ENCODE measurements at places on chromosomes 5 and 9. TPM values are rescaled to one million over a fixed set of nuclear protein-coding genes. Genes with fewer than 3 reads are reported as not detected.

- no peak for DNase-seq
- H3K36me3 ChIP-seq = no peaks in the 10 kb centered on the region
- H3K27me3 ChIP-seq = no peaks in the 10 kb centered on the region
- no peak overlapping the region for H3K4me3 ChIP-seq
- H3K27ac ChIP-seq = no peak overlapping the region
Measured at GRCh38 chr5:103021314-103021713, 98.6 kb downstream of the GIN1 start.

DNA sequence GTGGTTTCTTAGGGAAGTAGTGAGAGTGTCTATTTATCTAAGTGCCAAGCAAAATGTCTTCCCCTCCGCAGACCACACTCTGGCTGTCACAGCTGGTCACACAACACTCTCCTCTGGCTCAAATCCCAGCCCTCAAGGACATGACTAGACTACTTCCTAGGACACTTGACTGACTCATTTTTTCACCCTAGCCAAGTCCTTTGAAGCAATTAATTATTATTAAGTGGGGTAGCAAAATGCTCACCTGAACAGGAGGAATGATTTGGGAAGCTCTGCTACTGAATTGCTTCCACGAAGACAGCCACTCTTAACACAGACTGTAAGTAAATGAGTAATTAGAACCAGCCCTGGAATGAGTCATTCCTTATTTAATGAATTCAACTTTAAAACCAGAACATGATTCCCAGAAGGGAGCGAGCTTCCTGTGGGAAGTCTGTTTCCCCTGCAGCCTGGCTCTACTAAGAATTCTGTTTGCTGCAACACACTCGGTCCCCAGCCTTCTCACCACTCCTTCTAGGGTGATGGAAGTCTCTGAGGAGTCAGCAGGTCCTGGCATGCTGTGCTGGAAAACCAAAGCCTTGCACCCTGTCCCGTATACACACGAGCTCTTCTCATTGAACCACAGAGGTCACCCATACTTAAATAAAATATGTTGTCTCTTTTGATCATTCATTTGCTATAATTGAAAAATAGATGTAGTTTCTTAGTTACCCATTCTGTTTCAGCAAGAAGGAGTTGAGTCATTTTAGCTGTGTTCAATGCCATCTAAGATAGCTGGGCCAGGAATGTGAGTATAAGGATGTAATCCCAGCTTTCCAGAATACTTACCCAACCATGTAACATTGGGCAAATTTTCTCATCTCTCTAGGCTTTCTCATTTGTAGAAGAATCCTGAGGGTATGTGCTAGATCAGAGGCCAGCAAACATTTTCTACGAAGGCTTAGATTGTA, 218.6 kb upstream of the RASEF start:
- no peak for DNase-seq
- H3K27ac ChIP-seq = no peak overlapping the region
- H3K4me3 ChIP-seq = no peak overlapping the region
- H3K27me3 ChIP-seq = no peaks in the 10 kb centered on the region

DNA sequence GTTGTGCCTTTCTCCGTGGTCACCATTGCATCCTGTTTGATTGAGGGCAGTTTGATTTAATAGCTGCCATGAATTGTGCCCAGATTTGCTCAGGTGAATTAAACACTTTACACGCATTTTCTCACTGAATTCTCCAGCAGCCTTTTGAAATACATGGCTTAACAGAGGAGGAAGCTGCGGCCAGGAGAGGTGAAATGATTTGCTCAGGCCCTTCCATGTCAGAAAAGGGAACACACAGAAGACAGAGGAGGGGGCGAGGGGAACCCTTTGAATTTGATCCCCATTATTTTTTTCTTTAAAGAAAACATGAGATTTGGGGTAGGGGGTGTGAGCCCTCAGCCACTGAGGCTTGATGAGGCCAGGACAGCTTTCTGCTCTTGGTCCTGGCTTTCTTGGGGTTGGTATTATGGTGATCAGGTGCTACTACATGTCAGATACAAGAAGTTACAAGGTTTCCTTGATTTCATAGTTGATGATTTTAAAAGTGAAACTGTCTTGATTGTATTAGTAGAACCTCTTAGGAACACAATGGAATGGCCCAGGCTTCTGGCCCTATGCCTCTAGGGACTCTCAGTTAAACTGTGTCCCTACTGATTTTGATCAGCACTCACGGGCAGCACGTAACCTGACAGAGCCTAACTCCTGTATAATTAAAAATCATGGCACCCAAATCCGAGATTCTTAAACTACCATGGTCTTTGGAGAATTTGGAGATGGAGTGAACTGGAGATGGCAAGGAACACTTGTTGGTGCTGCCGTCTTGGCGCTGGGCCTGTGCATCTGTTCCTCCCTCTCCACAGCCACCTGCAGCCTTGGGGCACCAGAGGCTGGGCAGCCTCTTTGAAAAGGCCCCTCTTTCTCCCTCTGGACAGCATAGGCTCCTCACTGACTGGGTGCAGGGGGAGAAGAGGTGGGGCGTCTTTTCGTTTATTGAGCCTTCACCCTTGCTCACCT, 107.9 kb downstream of the TRIO start:
- H3K27me3 ChIP-seq = no peaks in the 10 kb centered on the region
- peaks cover 52% of the 10 kb centered on the region for H3K4me1 ChIP-seq
- no peak for DNase-seq

GRCh38 chr9:114108016-114108833, 9.1 kb upstream of the KIF12 start:
- no peak overlapping the region for H3K4me3 ChIP-seq
- H3K27me3 ChIP-seq = no peaks in the 10 kb centered on the region
- H3K36me3 ChIP-seq = no peaks in the 10 kb centered on the region
- H3K27ac ChIP-seq = peak overlapping the region; percentile 64

Gene QRFP
- not detected for total RNA-seq

Gene UNC5A
- not detected for total RNA-seq

Gene INSL4
- total RNA-seq = not detected

DNA sequence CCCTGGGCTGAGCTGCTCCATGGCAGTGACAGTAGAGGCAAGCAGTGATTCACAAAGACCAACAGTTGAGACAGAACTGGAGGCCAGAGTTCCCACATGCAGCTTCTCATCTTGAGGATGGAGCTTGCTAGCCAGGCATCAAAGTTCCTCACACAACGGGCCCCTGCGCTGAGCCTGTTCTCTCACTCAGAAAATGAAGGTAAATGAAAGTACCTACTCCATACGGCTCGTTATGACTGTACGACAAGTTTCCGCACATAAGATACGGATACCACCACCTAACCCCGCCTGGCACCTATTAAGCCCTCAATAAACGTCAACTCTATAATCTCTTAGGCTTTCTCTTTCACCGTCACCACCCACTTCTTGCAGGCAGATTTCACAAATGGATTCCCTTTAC, 12.9 kb downstream of the NOL6 start:
- no peaks in the 10 kb centered on the region for H3K27me3 ChIP-seq
- no peak overlapping the region for H3K27ac ChIP-seq
- no peaks in the 10 kb centered on the region for H3K4me1 ChIP-seq

Measured in tibial nerve (tissue), 4 donors.